Fibroblast of upper back skin (primary cell): ENCODE measurements at places on chromosomes 16 and 17.
A peak's percentile ranks its signal among the peaks of the same experiment; 100 is the strongest.

DNA sequence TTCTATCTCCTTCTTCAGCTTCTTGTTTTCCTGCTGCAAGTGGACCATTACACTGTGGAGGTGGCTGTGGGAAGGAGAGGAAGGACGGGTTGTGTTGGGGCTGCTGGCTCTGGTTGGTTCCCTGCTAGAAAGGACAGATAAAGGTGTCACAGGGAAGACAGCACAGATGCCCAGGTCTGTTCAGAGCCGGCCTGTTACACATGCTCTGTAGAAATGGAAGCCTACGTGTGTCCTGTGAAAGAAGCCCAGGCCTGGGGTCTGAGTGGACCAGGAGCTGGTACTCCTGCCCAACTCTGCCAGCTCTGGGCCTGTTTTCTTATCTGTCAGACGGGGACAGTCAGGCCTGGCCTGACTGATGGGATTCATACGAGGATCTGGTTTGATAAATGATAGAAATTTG is 26.4 kb downstream of the DHX38 start:
- DNase-seq: no peak

DNA sequence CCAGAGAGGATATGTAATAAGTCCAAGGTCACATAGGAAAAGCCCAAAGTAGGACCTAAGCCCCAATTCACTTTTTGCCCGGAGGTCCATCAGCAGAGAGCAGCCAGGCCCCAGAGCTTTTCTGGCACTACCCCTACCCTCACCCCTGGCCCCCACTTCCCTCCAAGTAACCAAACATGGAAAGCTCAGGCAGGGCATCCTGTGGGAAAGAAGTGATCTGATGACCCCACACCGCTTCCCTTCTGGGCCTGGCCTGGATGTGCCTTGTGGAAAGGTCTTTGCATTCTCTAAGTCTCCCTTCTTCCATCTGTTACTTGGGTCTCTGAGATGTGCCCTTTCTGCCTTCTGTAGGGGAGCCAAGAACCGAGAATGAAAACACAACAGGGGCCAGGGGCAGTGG is 136.9 kb downstream of the TMEM132E start:
- DNase-seq: no peak

DNA sequence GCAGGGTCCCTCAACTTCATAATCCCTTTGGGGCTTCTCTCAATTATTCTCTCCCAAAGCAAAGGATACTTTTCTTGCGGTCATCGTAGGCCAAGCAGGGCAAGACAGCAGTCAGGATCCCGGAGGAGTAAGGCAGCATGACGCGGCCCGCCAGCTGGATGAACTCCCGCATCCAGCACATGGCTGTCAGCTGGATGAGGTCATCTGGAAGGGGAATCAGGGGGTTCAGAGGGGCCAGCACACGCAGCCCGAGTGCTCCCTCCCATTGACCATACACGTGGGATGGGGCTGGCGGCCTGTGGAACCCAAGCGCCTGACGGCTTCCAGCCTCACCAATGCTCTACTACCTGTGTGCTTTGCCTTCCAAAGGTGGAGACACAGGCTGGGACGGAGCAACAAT is 19.2 kb downstream of the VAC14 start:
- no peak for DNase-seq

DNA sequence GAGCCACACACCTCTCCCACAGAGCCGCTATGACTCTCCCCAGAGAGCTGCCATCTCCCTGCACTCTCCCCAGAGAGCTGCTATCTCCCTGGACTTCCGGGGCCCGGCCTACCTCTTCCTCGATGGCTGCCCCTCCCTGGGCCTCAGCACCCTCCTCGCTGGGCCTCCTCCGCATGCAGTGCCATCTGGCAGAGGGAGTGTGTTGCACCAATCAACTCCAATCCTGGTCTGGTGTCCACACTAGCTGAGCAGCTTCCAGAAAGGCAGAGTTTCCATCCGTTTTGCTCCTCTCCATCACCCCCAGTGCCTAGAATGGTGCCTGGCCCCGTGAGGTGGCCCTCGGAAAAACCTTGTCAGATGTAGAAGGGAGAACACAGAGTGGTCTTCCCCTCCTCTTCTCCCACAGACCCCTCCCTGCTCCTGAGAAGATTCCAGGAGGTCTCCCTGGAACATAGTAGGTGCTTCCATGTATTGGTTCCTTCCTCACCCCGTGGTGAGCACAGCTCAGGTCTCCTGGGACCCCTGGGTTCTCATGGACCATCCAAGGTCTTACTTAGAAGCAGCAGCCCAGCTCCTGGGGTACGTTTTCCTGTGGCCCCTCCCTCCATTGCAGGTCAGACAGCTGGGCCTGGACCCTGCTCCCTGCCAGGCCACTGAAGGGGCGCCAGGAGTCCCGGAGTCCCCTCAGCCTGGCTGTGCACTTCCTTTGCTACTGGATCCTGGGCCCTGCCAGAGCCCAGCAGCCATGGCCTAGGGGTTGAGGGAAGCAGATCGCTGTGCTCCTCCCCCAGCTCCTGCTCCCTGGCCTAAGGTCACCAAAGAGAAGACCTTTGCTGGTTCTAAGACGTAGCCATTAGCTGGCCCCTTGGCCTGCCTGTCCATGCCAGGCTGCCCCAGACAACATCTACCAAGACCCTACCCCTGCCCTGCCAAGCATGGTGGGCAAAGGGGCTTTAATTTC is 233.8 kb upstream of the GSE1 start:
- no peak for DNase-seq

GRCh38 chr17:47852113-47852949 is 1.4 kb upstream of the SP6 start:
- DNase-seq: no peak

DNA sequence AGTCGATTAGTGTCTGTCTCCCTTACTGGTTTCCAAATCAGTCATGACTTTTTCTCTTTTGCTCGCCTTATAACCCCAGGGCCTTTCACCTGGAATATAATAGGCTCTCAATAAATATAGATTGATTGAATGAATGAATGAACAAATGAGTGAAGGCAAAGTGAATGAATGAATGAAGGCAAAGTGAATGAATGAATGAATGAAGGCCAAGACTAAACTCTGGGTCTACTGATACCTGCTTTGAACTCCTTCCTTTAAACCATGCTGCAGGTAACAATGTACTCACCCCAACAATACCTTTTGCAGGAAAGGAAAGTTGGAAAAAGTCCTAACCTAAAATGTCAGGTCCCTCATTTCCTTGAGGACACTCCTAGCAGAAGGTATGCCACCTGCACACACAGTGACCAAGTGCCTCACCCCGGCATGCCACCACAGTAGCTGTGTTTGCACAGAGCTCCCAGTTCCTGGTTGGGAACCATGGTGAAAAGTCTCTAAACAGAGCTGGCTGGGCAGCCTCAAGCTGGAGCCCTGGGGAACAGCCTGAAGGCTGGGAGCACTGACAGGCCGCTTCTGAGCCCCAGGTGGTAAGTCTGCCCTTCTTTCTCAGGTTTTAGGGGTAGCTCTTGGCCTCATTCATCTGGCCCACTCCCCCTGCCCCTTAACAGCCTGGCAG is 42.7 kb upstream of the ANKFN1 start:
- DNase-seq: no peak

- DNase-seq: no peak
Observed at GRCh38 chr17:43745541-43745940, 13.1 kb downstream of the SOST start.

DNA sequence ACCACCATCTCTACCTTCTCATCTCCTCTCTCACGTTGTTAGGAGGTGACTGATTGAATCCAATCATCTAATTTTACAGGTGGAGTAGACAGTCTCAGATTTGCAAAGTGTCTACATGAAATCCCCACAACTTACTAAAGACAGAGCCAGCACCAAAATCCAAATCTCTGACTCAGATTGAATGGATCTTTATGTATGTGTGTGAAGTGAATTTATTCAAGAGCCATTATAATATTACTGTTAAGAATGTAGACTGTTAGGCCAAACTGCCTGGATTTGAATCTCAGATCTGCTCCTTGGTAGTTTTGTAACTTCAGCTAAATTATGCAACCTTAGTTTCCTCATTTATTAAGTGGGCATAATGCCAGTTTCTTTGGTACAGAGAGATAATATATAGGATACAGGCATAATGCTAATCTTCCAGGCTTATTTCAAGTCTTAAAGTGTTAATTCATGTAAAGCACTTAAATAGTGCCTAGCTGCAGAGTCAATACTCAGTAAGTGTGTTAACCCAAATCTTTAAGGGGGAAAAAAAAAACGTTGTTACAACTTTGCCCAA is 12.7 kb downstream of the CNEP1R1 start:
- DNase-seq: no peak

DNA sequence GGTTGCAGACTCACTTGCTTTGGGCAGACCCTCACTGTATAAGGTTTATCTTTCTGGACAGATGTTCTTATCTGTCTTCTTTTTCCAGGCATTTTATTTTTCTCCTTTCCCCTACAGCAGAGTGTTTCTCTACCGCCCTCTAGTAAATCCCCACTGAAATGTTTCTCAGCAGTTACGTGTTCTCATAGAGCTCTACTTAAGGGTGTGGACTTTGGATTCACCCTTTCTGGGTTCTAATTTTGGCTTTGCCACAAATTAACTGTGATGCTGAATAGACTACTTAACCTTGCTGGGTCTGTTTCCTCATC is 2.0 kb downstream of the ADAT1 start:
- peak; percentile 37 for DNase-seq
